Cortex of kidney (tissue), 1 donor: ENCODE measurements at places on chromosomes 11 and 22.

DNA sequence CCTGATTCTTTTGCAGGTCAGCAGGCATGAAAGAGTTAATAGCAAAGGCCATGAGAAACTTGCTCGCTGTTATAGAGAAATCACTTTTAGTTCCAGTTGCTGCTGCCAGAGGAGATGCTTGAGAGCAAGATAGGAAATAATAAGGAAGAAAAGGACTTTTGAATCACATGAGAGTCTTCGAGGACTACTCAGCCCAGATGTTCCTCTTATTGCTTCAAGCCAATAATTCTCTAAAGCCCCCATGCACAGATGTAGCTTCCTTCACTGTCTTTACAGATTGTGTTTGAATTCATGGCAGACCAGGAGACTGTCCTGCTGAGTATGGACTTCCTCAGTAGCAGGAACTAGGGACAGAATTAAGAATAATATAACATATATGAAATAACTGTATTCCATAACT lies 50.1 kb upstream of the OLFML1 start:
- DNase-seq = no peak

DNA sequence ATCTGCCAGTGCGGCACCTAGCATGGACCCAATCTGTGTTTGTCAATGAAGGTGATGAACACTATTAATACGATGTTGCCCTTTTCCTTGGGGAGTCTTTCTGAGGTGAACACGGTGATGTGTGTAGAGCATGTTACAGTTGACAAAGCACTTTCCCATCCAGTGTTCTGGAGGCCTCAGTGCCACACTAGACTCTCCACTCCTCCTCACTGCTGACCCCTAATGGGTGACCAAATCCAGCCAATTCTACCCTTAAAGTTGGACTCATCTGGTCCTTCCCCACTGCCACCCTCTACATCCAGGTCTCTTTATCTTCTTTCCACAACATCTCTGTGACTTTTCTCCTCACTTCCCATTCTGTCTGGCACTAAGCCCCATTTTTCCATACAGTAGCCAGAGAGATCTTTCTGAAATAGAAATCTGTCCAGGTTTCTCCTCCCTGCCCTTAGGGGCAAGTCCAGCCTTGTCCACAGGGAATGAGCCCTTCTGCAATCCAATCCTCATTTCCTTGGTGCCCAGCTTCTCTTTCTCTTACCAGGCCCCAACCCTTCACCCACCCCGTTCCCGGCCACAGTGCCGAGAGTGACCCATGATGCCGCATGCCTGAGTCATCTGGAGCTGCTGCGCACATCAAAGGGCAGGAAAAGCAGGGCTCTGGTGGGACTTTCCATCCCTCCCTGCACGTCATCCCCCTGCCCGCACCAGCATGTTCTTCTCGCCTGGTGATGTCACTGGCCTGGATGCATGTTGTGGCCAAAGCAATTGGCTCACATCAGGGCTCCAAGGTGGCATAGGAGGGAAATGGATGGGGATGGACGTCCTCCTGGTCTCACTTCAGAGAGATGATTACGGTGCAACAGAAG lies 64.2 kb downstream of the RASSF10 start:
- DNase-seq = no peak

DNA sequence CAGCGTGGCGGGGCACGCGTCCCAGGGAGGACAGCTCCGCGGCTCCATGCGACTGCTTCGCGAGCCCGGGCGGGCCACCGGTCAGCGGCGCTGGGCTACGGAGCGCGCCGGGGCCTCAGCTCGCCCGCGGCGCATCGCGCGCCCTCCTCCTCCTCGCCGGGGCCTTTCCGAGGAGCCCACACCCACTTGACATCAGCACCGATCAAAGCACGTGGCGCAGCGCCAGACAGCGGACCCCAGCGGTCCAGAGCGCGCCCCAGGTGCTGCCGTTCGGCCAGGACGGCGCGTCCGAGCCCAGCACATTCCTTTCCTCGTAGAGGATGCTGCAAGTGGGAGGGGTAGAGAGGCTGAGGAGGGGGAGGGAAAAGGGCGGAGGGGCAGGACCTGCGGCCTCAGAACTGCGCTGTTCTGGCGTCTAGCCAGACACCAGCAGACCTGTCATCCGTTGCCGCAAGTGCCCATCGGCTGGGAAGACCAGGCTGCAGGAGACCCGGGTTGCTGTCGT lies 88.6 kb downstream of the PLEKHA7 start:
- DNase-seq = no peak

- no peak for DNase-seq
Observed at GRCh38 chr22:20017622-20017958, 967 bp upstream of the ARVCF start.

GRCh38 chr11:126548581-126549550 lies 193.4 kb downstream of the ST3GAL4 start:
- DNase-seq = no peak

DNA sequence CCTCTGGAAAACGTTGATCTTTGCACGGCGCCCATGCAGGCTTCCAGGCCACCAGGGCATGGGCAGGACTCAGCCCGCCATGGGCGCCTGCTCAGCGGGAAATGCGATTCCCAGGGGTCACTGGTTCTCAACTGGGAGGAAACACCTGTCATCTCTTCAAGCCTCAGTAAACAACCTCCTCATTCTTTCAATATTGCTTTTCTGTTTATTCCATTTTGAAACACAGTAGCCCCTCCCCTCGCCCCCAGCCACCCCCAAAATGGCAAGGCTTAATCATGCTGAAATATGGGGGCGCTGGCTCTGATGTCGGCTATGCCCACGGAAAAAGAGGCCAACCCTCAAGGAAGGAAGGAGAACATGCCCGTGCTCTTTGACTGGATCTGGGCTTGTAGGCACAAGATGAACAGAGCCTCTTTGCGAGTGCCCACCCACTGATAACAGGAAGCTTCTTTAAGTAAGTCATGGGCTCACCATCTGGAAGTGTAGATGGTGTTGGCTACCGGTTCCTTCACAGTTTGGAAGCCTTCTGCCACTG lies 594 bp upstream of the POU2AF1 start:
- no peak for DNase-seq

GRCh38 chr22:38864361-38865191 lies 7.4 kb downstream of the CBX6 start:
- DNase-seq = no peak

DNA sequence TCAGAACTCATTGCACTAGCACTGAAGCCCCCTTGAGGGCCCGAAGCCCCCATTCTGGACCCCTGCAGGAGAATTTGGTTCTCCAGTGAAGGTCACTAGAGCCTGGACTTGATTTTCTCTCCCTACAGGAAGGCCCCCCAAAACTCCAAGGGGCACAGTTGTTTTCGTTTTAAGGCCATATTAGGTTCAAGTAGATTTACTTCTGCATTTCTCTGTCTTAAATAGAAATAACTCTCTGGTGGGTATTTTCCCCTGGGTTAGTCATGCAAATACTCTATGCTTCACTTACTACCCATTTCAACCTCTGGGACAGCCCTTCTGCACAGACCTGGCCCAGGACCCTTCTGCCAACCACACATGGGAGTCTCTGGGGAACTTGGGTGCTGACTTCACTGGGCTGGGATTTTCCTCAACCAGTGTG lies 41.6 kb downstream of the WEE1 start:
- DNase-seq = no peak

DNA sequence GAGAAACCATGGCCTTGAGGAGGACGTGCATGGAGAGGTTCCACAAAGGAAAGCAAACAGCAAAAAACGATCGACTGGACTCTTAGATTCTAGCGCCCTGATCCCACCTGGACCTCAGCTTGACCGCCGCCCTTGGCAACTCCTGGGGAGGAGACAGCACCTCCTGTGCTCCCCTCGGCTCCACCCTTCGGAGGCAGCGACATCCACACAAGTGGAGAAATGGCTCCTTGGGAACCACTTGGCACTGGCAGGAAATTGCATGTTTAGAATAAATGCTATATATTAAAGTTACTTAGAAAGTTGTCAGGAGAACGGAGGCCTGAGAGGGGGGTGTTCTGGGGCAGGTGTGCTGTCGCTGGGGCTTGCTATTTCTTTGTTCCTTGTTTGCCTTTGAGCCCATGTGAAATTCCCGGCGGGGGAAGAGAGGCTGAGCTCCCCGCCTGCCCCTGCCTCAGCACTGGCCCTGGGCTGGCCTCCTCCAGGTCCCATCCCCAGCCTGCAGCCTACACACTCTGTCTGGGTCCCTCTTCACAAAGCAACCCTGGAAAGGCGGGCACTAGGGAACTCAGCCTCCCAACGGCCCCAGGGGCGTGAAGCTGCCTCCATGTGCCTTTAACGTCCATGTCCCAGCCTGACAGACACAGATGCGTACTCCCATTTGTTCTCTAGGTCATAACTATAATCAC lies 395.3 kb downstream of the BRD1 start:
- DNase-seq = no peak

- no peak for DNase-seq
Observed at GRCh38 chr11:113119074-113119473, 157.9 kb downstream of the NCAM1 start.

DNA sequence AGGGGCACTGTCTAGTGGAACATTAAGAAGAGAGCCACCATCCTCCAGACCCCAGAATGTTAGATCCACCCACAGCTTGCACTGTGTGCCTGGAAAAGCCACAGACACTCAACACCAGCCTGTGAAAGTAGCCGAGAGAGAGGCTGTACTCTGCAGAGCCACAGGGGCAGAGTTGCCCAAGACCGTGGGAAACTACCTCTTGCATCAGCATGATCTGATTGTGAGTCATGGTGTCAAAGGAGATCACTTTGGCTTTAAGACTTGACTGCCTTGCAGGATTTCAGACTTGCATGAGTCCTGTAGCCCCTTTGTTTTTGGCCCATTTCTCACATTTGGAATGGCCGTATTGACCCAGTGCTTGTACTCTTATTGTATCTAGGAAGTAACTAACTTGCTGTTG lies 115.9 kb upstream of the CCDC179 start:
- DNase-seq = no peak

DNA sequence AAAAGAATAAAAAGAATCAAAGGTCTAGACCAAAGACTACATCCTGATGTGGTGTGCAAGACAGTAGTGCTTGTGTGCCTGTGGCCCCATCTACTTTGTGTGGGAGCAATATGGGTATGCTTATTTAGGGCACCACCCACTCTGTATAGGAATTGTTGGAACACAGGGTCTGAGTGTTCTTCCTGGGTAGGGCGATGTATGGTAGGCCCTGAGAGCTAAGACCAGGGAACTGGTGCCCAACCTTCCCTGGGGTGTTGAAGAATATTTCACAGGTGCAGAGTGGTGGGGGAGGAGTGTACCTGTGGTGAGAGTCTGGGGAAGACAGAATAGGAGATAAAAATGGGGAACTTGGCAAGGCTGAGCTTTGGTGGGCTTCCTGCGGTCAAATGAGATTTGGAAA lies 41.9 kb downstream of the MICAL2 start:
- no peak for DNase-seq

DNA sequence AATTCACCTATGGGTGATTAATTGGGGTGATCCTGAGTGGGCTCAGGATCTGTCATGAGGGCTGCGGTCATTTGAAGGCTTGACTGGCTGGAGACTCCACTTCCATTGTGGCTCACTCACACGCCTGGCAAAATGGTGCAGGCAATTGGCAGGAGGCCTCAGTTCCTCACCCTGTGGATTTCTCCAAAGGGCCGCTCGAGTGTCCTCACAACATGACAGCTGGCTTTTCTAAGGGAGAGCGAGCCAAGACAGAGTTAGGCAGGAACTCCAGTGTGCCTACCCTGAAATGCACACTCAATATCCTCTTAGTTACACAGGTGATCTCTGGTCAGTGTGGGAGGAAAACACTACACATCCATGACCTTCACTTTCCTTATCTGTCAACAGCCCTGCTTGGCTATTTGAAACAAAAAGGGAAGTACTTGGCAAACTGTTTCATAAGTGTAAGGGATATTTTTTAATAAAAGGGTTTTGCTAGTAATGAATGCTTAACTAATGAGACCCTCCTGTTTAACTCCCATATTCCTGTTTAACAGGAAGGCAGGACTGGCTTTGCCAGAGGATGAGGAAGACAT lies 25.7 kb downstream of the OSBP2 start:
- DNase-seq = no peak

- DNase-seq = no peak
Observed at GRCh38 chr11:62715150-62716130, 8.0 kb downstream of the GNG3 start.

DNA sequence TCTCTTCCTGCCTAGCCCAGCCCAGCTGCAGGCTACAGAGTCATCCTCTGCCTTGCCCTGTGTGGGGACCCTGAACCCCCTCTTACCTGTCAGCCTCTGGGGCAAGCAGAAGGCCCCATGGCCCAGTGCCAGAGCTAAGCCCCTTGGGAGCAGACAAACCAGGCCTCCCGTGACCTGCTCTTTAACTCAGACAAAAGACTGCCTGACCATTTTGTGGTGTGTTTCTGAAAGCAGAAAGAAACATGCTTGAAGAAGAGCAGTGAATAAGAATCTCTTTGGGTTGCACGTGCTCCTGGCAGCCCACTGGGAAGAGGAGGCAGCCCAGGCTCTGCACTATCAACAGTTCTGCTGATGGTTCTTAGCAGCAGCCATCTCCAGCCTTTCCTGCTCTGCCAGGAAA lies 118.6 kb downstream of the GRIK4 start:
- no peak for DNase-seq

DNA sequence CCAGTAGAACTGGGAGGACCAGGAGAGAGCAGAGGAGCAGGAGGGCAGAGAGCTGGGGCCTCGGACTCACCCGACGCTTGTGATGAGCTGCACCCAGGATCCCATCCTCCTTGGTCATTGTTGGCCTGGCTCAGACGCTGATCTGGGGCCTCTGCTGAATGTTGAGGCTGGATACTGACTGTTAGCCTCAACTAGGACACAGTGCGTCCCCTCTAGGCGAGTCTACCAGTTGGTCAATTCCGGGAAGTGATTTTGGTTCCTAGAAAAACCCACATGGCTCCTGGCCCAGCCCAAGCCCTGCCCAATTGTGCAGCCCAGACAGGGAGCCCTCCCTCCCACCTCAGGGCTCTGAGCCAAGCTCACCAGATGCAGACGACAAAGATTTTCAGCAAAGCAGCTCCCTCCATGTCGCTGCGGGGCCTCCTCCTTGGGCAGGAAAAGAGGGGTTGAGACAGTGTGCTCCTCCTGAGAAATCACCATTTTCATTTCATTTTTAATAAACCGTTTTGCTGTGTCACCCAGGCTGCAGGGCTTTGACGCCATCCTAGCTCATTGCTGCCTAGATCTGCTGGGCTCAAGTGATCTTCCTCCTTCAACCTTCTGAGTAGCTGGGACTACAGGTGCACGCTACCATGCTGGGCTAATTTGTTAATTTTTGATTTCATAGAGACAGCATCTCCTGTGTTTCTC lies at the start of gene APOL4:
Gene APOL4 (minus strand): TSS at position 180 of the 690 bp plus-strand sequence. CDS start 75 bp downstream, at position 105.
- DNase-seq = no peak

DNA sequence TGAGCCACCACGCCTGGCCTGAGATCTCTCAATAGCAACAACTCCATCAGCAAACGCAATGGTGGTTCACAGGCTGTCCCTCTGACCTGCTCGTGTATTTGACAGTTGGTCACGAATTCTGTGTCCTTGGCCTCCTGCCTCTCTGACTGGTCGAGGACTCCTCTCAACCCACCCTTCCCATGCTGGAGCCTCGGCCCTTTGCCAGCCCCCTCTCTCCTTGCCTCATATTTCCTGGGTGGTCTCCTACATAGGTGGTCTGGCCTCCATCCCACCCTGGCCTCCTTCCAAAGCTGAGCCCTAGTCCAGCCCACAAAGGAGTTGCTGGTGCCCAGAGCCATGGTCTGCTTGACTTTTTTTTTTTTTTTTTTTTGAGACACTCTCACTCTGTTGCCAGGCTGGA lies 11.4 kb upstream of the A4GALT start:
- no peak for DNase-seq
